Hippocampal formation (tissue), 2 donors: ENCODE measurements at places on chromosomes 6 and 20.

- peak; percentile 6 for DNase-seq
Observed at GRCh38 chr6:132456700-132457143, 55.4 kb upstream of the MOXD1 start.

DNA sequence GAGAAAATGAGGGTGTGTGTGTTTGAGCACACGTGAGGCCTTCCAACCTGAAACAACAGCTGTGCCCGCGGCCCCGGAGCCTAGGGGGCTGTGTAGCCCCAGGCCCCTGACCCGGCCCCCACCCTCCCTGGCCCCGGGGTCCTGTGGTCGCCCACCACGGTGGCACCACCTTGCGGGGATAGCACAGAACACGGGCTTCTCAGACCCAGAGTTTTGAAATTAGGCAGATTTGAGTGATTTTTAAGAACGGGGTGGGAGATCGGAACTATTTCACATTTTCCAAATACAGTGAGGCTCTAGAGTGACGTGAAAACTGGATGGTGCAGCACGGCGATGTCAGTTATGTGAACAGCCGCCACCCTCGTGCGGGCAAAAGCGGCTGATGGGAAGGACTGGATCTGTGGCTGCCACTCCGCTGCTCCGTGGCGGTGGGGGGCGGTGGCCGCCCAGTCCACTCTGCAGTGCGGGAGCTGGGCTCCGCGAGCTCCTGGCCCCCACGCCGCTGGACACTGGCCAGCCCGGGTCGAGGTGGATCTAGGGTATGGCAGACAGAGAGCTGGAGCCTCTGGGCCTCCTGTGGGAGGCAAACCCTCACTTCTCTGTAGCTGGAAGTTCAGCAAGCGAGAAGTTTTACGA, 17.3 kb upstream of the BHLHE23 start:
- no peak for DNase-seq

- no peak for DNase-seq
Observed at GRCh38 chr20:43040427-43040826, 149.3 kb downstream of the PTPRT start.

DNA sequence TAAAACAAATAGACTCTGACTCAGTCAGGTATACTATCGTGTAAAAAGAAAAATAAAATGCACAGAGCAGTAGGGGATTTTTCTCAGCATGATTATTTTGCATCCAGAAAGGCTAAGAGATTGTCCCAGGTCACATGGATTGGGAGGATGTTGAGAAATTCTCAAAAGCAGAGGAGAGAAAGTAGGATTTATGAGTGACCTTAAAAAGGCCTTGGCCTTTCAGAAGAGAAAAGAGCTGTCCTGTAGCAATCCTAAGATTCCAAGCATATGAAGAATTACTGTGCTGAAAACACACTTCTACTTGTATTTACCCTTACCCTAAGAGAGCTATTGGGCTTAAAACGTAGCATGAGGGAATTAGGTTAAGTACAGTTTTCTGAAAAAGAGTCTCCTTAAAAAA, 149.7 kb upstream of the ENPP5 start:
- no peak for DNase-seq

DNA sequence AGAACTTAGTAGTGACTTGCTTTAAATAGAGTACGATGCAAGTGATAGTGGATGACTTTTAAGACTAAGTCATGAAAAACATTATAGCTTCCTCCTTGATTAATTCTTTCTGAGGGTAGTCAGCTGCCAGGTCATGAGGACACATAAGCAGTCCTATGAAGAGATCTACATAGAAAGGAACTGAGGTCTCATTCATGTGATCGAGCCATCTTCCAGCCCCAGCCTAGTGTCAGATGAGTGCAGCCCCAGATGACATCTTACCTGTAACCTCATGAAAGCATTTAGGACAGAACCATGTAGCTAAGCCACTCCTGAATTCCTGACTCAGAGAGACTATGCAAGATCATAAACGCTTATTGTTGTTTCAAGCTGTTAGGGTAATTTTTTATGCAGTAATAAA, 67.7 kb downstream of the AK9 start:
- DNase-seq = no peak

GRCh38 chr20:17825960-17826843, 126.4 kb downstream of the BANF2 start:
- no peak for DNase-seq

DNA sequence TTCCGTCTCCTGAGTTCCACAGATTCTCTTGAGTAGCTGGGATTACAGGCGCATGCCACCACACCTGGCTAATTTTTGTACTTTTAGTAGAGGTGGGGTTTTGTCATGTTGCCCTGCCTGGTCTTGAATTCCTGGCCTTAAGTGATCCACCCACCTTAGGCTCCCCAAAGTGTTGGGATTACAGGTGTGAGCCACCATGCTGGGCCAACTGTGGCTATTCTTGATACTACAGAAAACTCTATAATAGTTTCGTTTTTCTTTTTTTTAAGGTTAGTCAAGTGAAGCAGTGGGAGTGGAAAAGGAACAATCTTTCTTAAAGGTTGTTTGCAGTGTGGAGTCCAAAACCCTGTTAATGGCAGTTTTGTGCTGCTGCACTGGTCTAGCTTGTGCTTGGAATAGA, 84.7 kb downstream of the POPDC3 start:
- no peak for DNase-seq

GRCh38 chr20:6045566-6045965, 8.3 kb downstream of the LRRN4 start:
- no peak for DNase-seq

GRCh38 chr6:89707766-89708165, 69.2 kb upstream of the LYRM2 start:
- no peak for DNase-seq

- no peak for DNase-seq
Observed at GRCh38 chr6:35034411-35035191, 106.5 kb downstream of the TCP11 start.

DNA sequence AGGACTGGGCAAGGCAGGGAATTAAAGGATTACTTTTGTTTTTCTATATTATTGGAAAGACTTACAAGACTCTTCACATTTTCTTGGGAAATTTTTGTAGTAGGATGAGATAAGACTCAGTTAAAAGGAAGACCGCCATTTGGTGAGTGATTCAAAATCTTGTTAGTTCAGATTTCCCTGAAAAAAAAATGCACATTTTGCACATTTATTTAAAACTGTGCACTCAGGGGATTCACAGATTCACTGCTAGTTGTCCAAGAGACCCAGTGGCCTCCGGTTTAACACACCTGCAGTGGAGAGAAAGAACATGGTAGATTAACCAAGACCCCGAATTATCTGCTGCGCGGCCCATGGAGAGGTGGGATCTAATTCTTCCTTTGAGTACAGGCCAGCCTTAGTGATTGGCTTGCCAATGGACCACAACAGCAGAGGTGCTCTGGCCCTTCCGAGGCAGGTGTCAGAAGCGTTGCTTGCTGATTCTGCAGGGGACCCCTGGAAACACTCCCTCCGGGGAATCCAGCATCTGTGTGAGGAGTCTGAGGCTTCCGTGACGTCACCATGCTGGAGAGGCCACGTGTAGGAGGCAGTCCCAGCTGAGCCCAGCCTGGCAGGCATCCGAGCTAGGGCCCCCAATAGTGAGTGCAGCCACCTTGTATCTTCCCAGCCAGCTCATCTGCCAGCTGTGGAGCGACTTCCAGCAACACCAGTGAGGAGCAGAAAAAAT, 68.9 kb downstream of the ZNF217 start:
- no peak for DNase-seq

- DNase-seq = no peak
Observed at GRCh38 chr6:68059899-68060298, 575.2 kb upstream of the ADGRB3 start.

GRCh38 chr6:47414423-47415167, 63.0 kb upstream of the CD2AP start:
- DNase-seq = no peak

GRCh38 chr6:70846207-70846835, 110.5 kb downstream of the B3GAT2 start:
- no peak for DNase-seq

DNA sequence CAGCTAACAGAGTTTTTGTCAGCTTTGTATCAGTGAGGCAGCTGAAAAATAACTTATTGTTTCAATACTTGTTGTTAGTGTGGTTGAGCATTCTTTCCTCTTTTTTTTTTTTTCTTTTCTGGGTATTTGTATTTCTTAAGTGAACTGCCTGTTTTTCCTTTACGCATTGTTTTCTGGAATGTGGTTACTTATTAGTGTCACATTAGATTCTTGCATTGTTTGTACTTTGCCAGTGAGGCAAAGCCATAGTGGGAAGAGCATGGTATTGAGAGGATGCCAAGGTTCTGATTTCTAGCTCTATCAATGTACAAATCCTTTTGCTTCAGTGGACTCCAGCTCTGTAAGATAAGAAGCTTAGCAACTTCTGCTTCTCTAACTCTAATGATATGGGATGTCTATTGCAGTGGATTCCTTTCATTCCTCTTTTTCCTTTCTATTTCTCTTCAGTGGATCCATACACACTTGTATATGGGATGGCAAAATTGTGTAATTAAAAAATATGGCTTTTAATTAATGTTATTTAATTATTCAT, 3.9 kb downstream of the CDKAL1 start:
- DNase-seq = no peak

DNA sequence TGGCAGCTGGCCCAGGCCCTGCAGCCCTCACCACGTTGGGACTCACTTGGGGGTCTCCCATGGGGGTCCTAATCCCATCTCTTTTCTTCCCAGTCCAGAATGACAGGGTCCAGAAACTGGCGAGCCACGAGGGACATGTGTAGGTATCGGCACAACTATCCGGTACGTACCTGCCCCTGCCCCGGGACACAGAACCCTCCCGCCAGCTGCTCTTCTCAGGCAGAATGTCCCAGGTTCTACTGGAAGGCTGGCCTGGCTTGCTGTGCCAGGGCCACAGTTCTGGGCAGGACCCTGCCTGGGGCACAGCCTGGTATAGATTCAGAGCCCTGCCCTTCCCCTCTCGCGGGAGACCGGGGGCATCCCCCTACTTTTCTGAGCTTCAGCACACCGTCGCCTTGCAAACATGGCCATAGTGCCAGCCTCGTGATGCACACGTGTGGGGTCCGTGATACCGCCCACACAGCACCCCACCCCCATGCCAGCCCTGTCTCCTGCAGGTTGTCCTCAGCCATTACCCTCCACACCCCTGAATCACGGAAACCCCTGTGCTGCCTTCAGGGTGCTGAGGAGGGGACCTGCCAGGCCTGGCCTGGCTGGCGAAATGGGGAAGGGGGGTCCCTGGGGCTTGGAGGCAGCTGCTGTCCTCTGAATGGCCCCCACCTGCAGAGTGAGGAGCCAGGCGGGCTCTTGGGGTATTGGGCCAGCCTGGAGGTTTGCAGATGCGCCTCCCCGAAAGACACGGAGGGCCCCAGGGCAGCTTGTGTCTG, 3.0 kb downstream of the OGFR start:
- DNase-seq = no peak

DNA sequence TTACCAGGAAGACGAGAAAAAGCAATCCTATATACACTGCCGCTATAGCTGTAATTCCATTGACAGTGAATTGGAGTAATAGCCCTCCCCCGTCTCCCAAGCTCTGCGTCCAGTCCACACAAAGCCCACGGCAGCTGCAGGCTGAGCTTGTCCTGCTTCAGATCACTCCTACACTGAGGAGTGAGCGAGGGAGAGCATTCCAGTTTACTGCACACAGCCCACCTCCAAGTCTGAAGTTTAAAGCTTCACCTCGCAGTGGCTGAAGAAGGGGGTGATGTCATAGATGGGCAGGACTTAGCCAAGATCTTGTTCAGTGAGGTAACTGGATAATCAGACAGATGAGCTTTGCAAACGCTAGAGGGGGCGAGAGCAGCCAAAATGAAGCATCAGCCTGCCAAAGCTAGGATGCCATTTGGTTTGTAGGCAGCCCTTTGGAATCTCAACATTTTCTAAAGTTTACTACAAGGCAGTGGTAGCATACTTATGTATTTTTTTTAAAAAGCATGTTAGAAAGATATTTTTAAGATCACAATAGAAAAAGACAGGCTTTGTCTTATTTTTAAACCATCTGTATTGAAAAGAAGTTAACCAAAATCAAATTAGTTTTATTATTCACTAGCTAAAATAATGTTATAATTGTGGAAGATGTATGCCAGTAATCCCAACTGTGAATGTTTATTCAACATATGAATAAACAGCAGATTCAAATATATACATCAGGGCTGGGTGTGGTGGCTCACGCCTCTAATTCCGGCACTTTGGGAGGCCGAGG, at the start of gene FLRT3:
Gene FLRT3, minus strand, starts transcription at position 213 of the 772 bp plus-strand sequence. CDS start 10,106 bp downstream, outside the sequence.
- peak; percentile 67 for DNase-seq

DNA sequence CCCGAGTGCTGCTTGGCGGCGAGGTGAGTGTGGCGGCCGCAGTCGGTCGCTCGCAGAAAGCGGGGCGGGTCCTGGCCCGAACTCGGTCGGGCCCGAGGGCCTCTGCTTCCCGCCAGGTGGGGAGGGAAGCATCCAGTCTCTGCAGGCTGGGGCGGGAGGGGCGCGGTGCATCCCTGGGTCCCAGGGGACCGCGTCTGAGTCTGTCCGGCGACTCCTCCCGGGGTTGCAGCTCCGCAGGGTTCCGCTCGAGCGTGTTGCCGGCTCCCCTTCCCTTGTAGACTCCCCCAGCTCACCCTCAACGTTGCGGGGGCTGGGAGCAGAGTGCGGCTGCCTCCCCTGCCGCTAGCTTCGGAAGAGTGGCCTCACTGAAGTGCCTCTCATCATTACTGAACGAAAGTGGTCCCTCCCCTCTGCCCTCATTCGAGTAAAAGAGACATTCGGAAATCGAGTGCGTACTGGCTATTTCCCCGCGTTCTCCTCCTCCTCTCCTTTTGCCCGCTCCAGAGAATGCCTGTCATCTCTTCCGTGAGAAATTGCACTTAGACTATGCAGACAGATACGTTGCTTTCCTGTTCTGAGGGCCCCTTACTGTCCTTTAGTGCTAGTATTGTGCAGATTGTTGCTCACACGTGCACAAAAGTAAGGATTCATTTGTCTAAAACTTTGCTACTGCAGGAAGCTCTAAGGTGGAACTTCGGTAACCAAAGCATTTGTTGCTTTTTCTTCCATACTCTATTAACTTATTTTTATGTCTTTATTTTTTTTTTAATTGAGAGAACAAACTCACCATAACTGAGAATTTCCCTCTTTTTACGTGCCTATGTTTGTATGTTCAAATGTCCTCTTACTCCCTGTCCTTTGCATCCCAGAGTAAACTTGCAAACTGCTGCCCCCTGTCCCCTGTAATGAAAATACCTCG, 751 bp downstream of the MAP3K4 start:
- peak; percentile 15 for DNase-seq

- DNase-seq = peak; percentile 17
Observed at GRCh38 chr6:148657048-148657447, 89.8 kb upstream of the UST start.

- DNase-seq = no peak
Observed at GRCh38 chr6:7086488-7086887, 21.3 kb upstream of the RREB1 start.

DNA sequence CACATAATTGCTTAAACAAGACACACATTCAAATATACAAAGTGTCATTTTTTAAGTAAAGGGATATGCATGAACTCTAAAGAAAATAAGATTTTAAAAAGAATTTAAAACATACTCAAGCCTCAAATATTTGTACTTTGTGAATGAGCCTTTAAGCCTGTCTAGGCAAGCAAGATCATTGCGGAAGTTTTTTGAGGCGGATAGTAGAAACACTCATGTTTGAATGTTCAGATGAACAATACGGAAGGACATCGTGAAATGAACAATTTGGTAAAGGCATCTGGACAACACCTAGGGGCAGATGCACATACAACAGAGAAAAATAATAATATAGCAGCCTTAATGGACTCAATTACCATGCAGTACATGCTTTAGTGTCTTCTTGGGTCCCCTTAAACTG, 928.9 kb downstream of the TFAP2A start:
- DNase-seq = no peak
